ENCODE measurements at places on chromosomes 2 and 18.

DNA sequence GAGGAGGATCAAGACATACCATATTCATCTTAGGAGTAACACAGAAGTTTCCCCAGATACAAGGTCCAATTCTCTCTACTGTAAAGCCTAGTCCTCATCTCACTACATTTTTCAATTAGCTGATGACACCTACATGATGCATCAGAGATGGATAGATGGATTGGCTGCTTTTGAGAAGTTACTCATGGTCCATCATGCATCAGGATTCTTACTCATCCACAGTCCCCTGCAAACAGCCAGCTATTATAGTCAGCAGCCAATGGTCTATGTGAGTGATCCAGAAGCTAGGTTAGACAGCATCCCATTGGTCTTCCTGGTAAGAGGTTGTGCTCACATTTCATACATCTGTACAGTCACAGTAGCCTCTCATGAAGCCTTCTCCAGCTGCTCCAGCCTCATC is 154.5 kb upstream of the NRP2 start:
- no peak for DNase-seq

GRCh38 chr18:3466872-3467271 is 16.9 kb downstream of the TGIF1 start:
- DNase-seq: no peak

- DNase-seq: no peak
Observed at GRCh38 chr2:227813229-227813561, 447 bp upstream of the CCL20 start.

DNA sequence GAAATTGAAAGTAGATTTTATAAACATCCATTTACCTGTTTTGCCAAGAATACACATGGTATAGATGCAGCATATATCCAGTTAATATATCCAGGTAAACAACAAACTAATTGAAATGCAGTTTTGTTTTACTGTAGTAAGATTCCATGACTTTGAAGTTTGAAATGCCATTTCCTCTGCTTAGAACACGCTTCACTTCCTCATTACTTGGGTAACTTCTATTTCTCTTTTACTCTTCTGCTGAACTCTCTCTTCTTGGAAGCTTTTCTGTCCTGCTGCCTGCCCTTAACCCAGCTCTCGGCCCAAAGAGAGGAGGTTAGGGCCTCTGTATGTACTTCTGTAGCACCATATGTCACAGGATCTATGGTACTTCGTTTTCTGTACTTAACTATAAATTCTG is 14.1 kb upstream of the IL1RL2 start:
- no peak for DNase-seq

DNA sequence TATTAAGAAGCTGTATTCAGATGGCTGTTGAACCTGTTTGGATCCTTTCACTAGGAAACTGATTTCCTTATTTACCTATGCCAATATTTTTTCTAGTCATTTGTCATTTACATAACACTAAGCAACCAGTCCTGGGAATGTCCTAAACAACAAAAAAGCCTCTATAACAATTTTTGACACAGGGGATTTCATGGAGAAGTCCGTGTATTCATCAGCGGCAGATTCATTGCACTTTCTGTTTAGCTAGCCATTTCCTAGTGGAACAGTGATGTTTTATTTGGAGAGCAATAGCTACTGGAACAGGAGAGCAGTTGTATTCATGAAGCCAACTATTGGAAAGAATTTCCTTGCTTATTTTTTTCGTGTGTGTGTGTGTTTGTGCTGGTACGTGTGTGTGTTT is 604.3 kb upstream of the POU3F3 start:
- DNase-seq: no peak

DNA sequence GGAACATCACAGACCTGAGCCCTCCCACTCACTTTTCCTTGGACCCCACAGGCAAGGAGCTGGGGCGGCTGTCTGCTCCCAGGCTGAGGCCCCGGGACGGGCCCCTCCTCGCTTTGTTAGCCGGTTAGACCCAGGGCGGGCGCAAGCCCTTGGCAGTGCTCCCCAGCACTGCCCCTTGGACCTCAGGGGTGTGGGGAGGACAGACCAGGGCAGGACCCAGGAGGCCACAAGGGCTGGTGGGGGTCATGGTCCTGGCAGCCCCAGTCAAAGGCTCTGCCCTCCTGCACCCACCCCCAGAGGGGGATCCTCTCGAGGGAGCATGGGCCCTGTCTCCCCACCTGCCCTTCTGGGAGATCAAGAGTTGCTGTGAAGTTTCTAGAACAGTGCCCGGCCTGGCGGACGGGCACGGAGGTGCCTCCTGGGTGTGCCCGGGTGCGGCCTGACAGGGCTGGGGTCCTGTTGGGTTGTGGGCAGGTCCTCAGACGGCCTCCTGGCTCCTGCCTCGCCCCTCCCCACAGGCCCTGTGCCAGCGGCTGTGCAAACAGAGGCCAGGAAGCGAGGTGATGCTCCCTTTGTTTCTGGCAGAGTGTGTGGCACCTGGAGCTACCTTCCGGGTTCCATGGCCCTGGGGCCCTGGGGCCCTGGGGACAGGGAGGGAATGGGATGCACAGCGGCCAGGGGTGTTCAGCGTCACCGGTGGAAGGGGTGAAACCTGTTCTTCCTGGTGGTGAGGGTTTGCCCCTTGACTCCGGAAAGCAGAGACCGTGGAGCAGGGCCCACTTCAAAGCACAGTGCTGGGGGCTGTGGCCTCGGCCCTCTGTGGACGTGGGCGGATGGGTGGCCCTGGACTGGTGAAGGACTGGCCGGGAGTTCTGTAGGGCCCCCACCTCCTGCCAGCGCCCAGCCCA is 2.9 kb upstream of the GAL3ST2 start:
- no peak for DNase-seq
